Astrocyte of the cerebellum (primary cell): ENCODE measurements at places on chromosomes 6 and 20.
A peak's percentile ranks its signal among the peaks of the same experiment; 100 is the strongest.

- DNase-seq: no peak
Observed at GRCh38 chr20:33233129-33233774, 2.5 kb upstream of the BPIFA1 start.

DNA sequence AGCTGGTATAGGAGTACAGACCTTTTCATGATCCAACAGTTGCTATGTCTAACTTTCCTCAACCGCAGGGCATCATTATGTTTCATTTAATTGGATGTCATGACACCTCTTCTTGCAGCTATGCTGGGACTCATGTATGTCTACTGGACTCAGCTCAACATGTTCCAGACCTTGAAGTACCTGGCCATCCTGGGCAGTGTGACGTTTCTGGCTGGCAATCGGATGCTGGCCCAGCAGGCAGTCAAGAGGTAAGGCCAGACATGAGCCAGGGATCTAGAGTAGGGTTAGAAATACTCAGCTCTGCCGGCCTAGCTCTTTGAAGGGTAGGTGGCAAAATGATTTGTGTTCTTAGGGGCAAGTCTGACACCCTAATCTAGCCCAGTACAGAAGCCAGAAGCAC is 25.2 kb downstream of the GHRH start:
- no peak for DNase-seq

GRCh38 chr20:22063753-22064152 is 358.3 kb downstream of the PAX1 start:
- DNase-seq: no peak

- DNase-seq: no peak
Observed at GRCh38 chr6:139701003-139701402, 326.6 kb upstream of the CITED2 start.

DNA sequence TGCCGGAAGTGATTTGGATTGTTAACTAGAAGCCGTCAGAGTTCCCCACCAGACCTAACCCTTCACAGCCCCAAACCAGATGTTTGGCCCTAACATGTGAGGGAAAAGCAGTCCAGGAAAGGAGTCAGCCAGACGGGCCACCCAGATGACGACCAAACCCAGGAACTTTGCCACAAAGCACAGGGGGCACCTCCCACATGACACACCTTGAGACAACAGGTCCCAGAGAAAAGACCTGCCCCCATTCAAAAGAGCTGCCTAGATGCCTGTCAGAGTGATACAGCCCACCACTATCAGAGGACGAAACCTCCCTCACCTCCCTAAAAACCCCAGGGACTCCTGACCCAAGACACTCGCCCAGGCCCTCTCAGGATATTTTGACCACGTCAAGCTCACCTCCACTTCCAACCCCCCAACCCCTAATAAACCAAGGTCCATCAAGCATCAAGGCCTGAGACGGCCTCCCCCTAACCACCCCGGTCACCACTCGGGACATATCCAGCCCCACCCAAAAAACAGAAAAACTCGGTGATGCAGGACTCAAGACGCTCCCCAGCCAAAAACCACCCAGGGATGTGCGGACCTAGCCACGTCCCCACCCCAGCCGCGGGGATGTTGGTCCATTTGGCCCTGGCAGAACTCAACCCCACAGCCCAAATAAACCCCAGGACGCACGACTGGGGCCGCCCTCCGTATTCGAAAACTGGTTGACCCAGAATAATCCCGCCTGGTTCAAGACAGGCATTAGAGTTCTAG is 662 bp downstream of the ZNF343 start:
- no peak for DNase-seq

GRCh38 chr6:90483116-90483839 is 103.6 kb downstream of the MAP3K7 start:
- no peak for DNase-seq

GRCh38 chr6:123150076-123150475 is 154.0 kb downstream of the CLVS2 start:
- DNase-seq: no peak

DNA sequence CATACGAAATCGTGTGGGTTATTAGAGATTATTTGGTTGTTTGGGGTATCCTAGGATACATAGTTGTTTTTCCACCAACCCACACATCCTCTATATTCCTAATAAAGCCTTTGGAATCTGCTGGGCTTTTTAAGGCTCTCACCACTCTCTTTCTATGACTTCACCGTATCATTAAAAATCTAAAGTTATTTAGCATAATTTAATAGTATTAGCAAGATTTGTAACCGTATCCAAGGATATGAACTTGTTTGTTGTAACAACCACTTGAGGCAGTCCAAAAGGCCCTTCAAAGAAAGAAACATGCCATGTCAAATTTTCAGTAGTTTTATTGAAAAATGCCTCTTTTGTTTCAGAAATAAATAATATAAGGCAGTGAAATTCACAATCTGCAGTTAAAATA is 121.8 kb downstream of the COL12A1 start:
- no peak for DNase-seq

DNA sequence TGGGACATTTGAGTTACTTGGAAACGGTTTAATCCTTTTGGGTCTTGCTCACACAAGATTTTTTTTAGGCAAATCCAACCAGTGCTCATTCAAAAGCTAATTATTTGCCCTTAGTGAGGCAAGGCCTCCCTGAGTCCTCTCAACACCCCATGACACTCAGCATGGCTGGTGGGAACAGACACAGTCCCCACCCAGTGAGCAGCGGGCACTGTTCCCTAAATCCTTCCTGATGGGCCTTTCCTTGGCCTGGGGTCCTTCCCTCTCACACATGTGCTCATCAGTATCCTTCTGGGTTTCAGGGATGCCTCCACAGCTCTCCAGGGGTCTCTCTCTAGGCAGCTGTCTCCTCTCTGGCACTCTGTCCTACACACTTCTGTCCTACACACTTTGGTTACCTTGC is 28.0 kb downstream of the PLAGL2 start:
- no peak for DNase-seq

DNA sequence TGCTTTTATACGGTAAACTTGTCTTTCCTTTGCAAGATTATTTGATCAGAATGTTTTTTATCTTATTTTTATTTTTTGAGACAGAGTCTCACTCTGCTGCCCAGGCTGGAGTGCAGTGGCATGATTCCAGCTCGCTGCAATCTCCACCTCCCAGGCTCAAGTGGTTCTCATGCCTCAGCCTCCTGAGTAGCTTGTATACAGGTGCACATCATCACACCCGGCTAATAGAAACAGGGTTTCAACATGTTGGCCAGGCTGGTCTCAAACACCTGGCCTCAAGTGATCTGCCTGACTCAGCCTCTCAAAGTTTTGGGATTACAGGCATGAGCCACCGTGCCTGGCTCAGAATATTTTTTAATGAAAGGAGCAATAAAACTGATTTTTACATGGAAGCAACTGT is 8.9 kb upstream of the LPIN3 start:
- DNase-seq: no peak

DNA sequence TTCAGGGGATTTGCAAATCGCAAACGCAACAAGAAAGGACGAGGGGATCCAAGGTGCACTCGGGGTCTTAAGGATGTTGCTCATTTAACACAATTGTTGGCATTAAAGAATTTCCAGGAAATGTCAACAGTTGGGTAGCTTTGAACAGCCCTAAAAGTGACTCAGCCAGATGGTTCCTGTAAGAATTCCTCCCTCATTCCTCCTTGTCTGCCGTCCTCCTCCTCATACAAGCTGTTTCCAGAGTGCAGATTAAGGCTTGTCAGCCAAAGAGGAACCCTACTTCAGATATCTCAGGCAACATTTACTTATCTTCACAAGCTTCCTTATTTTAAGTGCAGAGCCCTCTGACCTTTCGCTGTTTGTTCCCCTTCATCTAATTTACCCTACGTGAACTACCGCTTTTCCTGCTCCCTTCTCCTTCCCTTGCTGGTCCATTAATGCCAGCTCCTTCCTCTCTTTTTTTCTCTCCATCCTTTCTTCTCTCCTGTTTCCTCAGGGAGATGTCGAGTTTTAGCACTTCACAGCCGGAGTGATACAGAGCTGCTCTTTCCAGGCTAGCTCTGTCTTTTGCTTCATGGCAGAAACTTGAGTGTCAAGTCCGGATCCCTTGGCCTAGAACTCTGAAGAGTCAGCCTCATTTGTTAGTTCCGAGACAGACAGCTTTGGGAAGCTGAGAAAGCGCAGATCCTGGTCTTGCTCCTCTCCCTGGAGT is 26.1 kb upstream of the TBC1D7 start:
- no peak for DNase-seq

GRCh38 chr6:27874016-27874415 is 38.2 kb downstream of the OR2B2 start:
- no peak for DNase-seq

DNA sequence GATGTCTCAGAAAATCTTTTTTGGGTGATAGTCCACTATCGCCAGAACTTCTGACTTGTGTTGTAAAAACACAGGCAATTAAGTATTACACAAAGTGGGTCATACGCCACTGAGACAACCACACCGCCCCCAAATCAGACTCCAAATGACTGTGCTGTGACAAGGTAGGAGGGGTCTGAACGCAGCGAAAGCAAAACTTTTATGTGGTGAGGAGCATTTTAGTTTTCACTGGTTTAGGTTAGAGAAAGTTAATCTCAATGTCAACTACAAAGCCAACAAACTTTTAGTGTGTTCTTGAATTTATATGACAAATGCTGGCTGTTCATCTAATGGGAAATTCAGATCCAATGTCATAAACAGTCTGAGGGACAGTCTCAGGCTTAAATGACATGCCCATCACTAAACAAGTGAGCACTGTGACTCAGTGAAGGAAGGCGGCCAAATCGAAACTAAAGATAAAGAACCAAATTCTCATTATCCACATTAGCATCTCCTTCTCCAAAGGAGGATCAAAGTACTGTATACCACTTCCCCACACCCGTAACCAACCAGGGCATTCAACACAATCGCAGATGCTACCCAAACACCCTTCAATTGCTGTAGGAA is 186.7 kb downstream of the GJA10 start:
- no peak for DNase-seq

- no peak for DNase-seq
Observed at GRCh38 chr6:116405138-116405537, 34.4 kb downstream of the DSE start.

DNA sequence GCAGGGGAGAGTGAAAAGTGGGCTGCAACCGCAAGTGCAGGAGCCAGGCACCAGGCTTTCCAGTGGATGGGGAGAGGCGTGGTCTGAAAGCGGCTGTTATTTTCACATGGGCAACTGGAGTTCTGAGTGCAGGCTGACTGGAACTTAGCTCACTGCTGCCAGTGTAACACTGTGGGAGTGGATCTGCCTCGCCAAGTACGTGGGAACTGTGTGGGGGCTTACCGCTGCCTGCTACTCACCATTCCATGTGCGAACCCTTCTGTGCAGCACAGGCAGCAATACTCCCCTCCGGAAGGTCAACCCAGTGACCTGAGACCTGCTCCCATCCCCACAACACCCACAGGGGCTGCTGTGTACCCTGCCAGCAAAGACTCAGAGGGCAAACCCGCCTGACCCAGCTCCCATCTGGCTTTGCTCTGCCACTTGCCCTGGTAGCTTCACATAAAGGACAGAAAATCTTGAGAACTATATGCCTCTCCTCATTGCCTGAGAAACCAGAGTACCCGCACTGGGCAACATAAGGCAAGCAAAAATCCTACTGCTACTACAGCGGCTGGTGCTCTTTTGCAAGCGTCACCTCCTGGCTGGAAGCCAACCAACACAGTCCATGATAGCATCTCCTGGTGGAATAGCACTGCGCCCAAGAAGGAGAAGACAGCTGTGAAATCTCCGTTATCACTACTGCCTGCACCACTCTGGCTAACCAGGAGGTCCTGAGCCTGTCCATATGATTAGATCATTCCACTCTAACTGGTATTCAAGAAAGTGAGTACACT is 54.4 kb upstream of the SIRPG start:
- DNase-seq: no peak

- no peak for DNase-seq
Observed at GRCh38 chr20:16947479-16947878, 199.3 kb downstream of the OTOR start.

- no peak for DNase-seq
Observed at GRCh38 chr6:89454300-89454699, 21.3 kb downstream of the ANKRD6 start.

DNA sequence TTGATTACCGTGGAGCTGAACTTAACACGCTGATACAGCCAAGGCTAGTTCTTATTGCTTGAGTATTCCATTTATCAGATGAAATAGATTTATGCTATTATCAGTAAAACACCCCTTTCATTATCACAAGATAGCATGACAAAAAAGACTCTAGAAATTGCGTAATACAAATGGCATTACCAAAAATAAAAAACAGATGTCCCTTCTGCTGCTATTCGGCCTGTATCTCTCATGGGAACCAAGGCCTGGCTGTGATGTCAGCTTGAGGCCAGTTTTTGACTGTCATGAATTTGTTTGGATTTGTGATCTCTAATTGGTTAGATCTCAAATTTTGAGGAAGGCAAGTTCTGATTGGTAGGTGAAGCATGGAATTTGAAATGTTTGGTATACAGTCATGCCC is 25.2 kb downstream of the MEI4 start:
- DNase-seq: no peak

GRCh38 chr6:19752746-19753145 is 84.4 kb upstream of the ID4 start:
- DNase-seq: no peak

- no peak for DNase-seq
Observed at GRCh38 chr6:126110512-126111270, 124.4 kb downstream of the TRMT11 start.

- DNase-seq: no peak
Observed at GRCh38 chr6:11242711-11243110, 10.2 kb upstream of the NEDD9 start.

- DNase-seq: peak; percentile 15
Observed at GRCh38 chr6:41027799-41028560, 11.0 kb downstream of the UNC5CL start.

DNA sequence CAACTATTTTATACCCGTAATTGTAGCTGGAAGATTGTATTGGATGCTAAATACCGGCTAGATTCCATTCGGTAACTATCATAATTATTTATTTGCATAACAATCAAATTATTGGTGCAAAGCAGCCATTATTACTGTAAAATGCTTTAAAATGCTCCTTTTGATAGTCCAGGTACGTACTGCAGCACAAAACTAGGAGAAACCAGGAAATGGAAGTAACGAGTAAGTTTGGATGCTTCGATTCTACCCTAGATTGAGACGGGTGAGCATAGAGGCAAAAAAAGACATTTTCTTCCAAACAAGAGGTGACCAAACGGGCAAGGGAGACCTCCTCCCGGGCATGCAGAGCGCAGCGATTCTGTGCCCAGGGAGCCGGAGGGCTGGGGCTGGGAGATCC is 469 bp upstream of the XRN2 start:
- no peak for DNase-seq

GRCh38 chr20:62651285-62652021 is 9.2 kb downstream of the SLCO4A1 start:
- DNase-seq: no peak

GRCh38 chr20:49435639-49436038 is 46.8 kb downstream of the KCNB1 start:
- DNase-seq: no peak

- DNase-seq: no peak
Observed at GRCh38 chr6:5958921-5959320, 47.8 kb downstream of the NRN1 start.

GRCh38 chr20:37387519-37388269 is 41.8 kb downstream of the SRC start:
- DNase-seq: no peak

DNA sequence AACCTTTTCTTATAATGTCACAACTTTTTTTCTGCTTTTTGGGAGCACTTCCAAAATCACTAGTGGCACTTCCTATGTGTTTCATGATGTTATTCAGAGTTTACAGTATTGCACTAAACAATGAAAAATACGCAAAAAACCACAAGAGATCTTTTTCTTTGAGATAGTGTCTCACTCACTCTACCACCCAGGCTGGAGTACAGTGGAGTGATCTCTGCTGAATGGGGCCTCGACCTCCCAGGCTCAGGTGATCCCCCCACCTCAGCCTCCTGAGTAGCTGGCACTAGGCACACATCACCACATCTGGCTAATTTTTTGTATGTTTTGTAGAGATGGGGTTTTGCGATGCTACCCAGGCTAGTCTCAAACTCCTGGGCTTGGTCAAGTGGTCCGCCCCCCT is 158.7 kb downstream of the COL21A1 start:
- no peak for DNase-seq
